Breast epithelium (tissue), 4 donors: ENCODE measurements at places on chromosomes 7 and 10.

DNA sequence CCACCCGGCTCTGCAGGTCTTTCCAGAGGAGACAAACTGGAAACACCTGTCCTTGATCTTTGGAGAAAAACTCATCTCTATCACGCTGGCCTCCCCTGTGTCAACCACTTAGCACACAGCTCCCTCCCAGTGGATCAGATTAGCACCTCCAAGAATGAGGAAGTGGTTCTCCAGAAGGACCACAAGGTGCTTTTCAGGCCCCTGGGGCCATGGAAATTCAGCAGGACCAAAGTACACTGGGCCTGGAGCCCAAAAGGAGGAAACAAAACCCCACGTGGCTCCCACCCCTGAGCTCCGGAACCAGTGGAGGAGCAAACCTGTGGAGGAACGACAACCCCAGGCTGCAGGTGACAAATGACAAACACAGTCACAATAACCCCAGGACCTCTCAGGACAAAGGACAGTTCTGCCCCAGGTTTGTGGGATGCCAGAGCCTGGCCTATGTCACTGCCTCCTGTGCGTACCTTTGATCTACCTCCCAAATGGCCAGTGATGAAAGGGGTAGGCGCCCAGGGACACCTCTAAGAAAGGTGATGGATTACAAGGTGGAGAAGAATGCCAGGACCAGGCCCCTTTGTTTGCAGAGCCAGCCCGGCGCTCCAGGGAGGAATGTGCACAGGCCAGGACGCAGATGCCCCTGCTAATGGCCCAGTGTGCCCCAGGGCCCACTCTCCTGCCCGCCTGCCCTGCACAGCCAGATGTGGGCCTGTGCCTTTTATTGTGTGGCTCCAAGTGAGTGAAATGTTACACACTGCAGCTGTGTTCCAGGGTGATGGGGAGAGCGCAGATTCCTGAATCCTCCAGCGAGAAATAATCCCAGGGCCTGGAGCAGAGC, 5.7 kb downstream of the TNS3 start:
- DNase-seq = peak; percentile 61

- DNase-seq = no peak
Measured at GRCh38 chr7:26704786-26705185, 159.6 kb downstream of the SKAP2 start.

- DNase-seq = no peak
Measured at GRCh38 chr10:89942217-89942616, 240.8 kb downstream of the KIF20B start.

GRCh38 chr7:101743995-101744360, 73.4 kb upstream of the CUX1 start:
- no peak for DNase-seq

DNA sequence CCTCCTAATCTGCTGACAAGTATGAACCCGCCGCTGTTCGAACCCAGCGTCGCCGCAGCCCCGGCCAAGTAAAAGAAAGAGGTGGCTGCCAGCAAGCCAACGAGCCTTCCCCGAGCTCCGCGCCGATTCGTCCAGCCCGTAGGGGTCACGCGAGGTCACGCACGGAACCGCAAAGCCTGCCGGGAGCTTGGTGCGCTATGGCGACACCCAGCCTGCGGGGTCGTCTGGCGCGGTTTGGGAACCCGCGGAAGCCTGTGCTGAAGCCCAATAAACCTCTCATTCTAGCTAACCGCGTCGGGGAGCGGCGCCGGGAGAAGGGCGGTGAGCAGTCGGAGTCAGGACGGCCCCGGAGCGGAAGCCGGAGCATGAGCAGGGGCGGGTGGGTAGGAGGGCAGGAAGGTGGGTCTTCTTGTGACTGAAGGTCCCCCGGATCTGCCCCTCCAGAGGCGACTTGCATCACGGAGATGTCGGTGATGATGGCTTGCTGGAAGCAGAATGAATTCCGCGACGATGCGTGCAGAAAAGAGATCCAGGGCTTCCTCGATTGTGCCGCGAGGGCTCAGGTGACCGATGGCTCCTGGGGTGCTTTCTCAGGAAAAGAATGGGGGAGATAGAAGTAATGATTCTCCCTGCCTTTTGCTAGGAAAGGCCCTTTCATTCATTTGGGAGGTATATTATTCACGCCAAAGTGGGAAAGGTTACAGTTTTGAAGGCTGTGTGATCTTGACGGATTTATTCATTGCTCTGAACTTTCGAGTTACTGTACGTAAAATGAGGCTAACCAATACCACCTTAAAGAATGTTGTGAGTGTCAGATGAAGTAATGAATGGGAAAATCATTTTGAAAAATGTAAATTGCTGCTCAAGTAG, at the start of gene CHCHD1:
Gene CHCHD1, plus strand, starts transcription at position 170 of the 870 bp plus-strand sequence. Its CDS starts 28 bp downstream, at position 198.
- peak; percentile 80 for DNase-seq

GRCh38 chr10:95560278-95561176, 644 bp downstream of the SORBS1 start:
- DNase-seq = peak; percentile 55

DNA sequence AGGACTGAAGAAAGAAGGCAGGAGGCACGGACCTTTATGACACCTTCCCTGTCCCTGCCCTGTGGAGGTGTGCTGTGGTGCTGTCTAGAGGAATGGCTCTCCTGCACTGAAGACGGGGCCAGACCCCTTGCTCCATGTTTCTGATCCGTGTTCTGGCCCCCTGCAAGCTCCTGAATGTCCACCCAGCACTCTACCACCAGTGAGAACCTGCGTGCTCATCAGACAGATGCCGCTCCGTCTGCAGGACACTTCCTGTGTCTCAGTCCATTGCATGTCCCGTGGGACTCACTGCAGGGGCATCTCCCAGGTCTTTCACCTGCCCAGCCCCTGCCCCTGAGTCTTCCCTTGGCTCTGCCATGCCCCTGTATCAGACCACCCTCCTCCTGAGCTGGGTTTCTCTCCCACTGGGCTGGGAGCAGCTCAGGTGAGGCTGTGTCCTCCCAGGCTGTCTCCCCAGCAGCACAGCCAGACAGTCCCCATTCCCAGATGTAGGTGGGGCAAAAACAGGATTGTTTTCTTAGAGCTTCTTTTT, 278.3 kb upstream of the ZNF32 start:
- no peak for DNase-seq

DNA sequence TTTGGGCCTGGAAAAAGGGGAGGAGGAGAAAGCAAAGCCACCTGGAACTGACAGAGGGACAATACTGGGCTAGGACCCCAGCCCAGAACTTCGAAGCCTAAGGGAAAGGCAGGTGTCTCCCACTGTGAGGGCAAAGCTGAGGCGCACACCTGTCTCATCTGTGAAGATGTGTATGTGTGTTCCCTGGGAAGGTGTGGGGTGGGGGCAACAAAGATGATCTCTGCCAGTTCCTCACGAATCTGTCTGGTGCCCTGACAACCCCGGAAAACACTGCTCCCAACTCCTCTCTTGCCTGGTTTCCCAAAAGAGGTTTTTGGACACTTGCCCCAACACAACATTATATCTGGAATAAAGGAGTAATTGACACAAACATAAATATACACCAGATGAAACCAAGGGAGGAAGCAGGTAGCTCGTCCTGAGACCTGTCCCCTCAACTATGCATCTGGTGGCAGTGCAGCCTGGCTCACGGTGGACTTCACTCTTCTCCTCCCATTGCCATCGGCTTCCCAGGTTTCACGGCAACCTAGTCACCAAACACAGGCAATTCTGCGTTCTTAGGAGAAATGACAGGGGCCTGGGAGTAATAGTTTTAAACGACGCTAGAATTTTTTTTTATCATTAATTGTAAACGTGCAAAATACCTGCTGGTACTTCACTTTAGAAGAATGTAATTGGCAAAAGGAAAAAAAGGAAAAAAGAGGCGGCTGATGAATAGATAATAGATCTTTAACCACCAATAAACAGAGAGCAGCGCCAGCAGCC, 1.7 kb upstream of the EMX2 start:
- no peak for DNase-seq

DNA sequence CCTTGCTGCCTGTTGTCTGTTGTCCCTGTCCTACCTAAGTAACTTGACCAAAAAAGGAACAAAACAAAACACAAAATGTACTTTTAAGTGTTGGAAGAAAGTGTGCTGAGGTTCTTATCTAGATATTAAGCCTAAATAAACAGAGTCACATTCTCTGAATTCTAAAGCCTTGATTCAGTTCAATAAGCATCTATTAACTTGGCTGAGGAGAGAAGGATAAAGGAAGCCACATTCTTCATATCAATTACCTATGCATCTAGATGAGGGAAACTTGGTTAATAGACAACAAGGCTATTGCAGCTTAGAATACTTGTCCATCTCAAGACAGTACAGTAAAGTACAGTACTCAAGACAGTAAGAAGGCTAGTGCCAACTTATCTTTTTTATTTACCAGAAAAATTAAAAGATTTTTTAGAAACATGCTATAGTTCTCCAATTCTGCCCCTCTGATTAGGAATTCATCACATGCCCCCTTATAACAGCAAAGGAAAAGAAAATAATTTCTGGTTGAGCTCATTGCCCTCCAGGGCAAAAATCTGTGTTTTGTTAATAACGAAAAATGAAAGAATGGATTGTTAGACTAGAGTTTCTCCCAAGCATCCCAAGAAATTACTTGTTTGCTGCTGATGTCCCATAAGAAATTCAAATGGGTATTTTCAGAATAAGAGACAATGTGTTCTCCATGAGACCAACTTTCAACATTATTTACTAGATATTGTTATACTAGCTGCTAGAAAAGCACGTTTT, 546.5 kb upstream of the SEMA3D start:
- DNase-seq = no peak

DNA sequence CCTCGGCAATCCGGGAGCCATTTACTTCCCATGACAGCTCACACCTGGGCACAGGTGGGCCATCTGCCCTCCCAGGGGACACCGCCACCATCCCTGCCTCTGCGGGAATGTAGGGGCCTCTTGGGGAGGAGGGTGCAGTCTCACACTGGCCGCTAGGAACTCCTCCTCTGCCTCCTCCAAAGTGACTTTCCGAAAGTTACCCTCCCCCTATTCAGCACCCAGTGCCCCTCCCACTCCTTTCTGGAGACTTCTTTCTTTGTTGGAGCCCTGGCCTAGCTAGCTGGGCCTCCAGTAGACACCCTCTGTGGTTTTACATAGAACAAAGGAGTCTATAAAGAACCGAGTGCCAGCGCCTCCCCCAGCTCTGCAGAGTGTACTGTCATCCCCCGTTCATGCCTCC, 45.8 kb upstream of the MNX1 start:
- no peak for DNase-seq

DNA sequence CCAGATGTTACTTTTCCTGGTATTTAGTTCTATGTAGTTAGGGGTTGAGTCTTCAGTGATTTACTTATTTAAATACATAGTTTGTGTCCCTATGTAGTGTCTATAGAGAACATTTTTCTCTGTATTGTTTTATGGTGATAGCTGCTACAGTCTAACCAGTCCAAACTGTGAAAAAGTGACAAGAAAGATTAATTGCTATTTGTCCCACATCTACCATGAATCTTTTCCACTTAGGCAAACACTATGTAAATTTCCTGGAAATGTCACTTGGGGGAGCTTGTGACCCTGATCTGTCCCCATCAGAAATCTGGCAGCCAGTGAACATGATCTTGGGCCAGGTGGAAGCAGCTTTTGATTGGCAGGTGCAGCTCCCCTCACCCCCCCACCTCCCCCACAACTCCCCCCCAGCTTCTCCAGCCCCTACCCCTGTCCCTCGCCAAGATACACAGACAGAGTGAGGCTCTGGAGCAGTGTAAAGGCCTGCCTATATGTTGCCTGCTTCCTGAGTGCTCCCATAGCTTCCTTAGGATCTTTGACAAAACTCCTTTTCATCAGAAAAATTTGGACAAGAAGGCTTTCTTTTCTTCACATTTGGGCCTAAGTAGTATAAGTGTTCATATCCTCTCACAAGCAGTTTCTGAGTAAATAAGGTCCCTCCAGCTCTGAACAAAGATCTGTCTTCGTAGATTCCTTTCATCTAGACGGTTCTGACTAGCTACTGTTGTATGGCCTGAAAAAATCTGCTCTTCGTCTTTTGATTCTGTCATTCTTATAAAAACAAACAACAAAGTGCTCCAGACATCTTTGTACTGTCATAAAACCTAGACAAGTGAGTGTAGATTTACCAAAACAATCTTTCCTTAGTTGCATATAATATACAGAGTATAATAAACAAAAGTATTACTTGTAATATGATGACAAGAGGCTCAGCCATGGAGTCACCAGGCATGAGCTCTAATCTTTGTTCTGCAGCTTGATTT, 31.5 kb upstream of the SLC13A1 start:
- DNase-seq = no peak

DNA sequence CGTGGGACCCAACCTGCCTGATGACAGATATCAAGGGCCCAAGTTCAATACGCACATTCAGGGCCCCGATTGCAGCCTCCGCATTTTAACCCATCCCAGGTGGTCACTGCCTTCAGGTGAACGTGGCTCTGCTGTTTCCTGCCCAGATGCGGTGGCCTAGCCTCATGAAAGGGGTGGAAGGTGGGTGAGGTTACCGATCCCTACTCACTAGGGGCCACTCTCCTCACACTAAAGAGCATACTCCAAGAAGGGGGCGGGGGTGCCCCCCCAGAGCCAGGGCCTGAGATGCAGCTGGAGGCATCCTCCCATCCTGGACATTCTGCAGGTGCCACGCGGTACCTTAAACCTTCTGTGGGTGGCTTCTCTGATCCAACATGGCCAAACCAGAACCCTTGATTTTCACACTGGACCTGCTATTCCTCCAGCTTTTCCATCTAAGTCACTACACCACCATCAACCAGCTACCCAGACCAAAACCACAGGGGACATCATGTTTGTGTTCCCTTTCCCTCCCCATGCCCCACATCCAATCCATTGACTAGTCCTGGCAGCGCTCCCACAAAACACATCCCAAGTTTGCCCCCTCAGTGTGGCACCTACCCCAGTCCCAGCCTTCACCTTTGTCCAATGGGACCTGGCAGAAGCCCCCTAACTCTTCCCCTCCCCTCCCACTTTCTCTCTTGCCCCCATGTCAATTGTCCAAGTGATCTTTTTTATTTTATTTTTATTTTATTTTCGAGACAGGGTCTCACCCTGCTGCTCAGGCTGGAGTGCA, 30.0 kb downstream of the PRLHR start:
- DNase-seq = no peak

- DNase-seq = no peak
Measured at GRCh38 chr7:138396251-138397070, 63.6 kb upstream of the TRIM24 start.

- DNase-seq = no peak
Measured at GRCh38 chr10:132145002-132145401, 41.7 kb upstream of the DPYSL4 start.

DNA sequence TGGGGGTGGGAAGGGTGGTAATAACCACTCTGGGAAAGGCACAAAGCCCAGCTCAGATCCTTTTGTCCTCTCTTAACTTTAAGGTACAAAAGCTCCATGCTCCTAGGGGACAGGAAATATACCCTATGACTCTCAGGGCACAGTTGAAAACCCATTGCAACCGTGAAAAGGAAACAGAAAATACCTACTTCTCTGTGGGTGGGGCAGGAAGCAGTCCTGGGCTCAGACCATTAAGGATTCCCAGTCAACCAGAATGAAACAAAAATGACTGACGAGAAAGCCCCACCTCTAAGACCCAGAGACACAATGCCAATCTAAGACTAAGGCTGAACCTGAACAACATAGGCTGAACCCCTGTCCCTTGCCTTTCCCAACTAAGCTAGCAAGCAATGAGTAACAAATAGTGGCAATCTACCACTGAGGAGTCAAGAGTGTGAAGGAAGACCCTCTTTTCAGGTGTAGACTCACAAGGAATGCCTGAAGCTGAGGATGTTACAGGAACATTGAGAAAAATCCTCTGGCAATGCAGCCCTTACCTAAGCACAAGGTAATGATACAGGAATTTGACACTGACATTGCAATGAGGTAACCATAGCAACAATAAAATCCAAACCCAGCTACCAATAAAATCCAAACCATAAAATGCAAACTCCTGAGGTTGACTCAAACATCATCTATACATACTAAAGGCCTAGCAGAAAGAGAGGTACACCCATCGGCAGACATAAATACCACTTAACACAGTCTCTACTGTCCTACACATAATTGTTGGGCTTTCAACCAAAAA, 380.1 kb downstream of the HPSE2 start:
- no peak for DNase-seq
